ENCODE measurements at places on chromosomes 13 and 19.
A peak's percentile ranks its signal among the peaks of the same experiment; 100 is the strongest.

GRCh38 chr13:104766319-104766718 is 1700.1 kb upstream of the SLC10A2 start:
- H3K27ac ChIP-seq, result no peak overlapping the region
- H3K4me3 ChIP-seq, result no peak overlapping the region
- no peaks in the 10 kb centered on the region for H3K4me1 ChIP-seq
- H3K36me3 ChIP-seq, result no peaks in the 10 kb centered on the region
- DNase-seq, result no peak
- H3K27me3 ChIP-seq, result no peaks in the 10 kb centered on the region

DNA sequence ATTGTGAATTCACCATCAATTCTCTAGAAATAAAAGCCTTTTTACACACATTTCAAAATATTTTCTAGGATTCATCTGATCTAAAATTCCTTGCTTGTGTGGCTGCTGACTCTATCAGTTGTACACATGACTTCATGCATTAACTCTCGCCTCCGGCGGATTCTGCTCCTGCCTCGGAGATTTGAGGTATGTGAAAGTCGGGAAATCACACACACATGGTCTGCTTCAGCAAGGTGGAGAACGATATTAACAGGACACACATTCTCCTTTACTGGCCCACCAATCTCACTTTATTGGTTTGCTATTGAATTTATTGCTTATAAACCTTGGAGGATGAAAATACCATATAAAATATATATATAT is 855.7 kb downstream of the SLITRK5 start:
- H3K4me1 ChIP-seq, result no peaks in the 10 kb centered on the region
- no peak overlapping the region for H3K27ac ChIP-seq
- no peaks in the 10 kb centered on the region for H3K27me3 ChIP-seq

GRCh38 chr19:49594157-49594992 is 3.4 kb downstream of the PRR12 start:
- peak overlapping the region; percentile 3 for H3K27ac ChIP-seq
- DNase-seq, result no peak
- peaks cover 60% of the 10 kb centered on the region for H3K36me3 ChIP-seq
- H3K27me3 ChIP-seq, result no peaks in the 10 kb centered on the region
- peaks cover 33% of the 10 kb centered on the region for H3K4me1 ChIP-seq

GRCh38 chr13:50711131-50711815 is 132.2 kb downstream of the DLEU7 start:
- H3K4me1 ChIP-seq, result no peaks in the 10 kb centered on the region
- H3K4me3 ChIP-seq, result no peak overlapping the region
- no peak for DNase-seq

DNA sequence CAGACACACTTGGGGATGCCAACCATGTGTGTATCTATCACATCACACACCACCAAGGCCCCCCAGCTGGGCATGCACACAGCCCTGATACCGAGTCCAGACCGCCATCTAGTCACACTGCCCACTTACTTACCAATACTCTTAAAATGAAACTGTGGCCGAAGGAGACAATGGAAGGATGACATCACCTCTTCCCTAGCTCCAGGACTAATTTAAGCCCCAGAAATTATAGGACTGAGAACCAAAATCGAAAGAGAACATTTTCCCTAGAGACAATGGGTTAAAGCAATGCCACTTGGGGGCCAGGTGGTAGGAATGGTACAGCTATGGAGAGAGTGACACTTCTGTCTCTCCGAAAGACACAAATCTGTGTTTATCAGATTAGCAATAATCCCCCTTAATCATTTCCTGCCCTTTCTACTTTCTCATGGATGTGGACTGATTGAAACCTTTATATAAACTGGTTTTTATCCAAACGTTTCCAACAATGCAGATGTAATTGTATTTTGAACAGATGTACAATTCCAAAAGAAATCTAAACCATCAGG is 663 bp upstream of the GGACT start:
- DNase-seq, result no peak
- H3K27ac ChIP-seq, result no peak overlapping the region
- H3K4me3 ChIP-seq, result no peak overlapping the region
- peaks cover 5% of the 10 kb centered on the region for H3K4me1 ChIP-seq

GRCh38 chr13:109366525-109366924 is 419.9 kb downstream of the IRS2 start:
- no peak for DNase-seq
- no peaks in the 10 kb centered on the region for H3K36me3 ChIP-seq

- H3K4me3 ChIP-seq, result no peak overlapping the region
- no peak for DNase-seq
- peaks cover 5% of the 10 kb centered on the region for H3K4me1 ChIP-seq
Observed at GRCh38 chr19:13401388-13401787, 104.9 kb downstream of the CACNA1A start.

- H3K36me3 ChIP-seq, result peaks cover 17% of the 10 kb centered on the region
- H3K27me3 ChIP-seq, result peaks cover 99% of the 10 kb centered on the region
- H3K27ac ChIP-seq, result peak overlapping the region; percentile 92
Observed at GRCh38 chr13:99988529-99989275, 7.1 kb downstream of the ZIC2 start.

DNA sequence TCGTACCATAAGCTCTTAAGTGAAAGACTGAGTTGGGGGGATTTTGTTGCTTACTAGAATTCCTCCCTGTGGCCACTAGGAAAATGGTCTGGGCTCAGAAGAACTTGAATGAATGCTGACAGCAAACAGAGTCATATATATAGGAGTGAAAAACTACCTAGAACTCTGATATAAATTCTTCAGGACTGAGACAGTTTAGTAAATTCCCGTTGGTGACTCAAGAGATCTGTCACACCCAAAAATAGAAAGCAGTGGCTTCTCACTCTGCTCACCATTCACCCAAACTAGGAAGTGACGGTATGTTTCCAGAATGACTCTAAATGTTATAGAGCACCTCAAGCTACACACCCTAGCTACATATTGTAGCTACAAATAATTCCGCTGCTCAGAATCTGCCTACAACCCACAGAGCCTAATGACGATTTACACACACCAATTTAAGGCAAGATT is 116.2 kb downstream of the TBC1D4 start:
- no peak overlapping the region for H3K27ac ChIP-seq
- H3K4me1 ChIP-seq, result peaks cover 4% of the 10 kb centered on the region
- H3K27me3 ChIP-seq, result no peaks in the 10 kb centered on the region
- no peak overlapping the region for H3K4me3 ChIP-seq
- peaks cover 6% of the 10 kb centered on the region for H3K36me3 ChIP-seq

- peaks cover 47% of the 10 kb centered on the region for H3K27me3 ChIP-seq
- H3K36me3 ChIP-seq, result no peaks in the 10 kb centered on the region
- DNase-seq, result peak; percentile 71
Observed at GRCh38 chr13:50125554-50126262, 110.5 kb downstream of the KCNRG start.

- DNase-seq, result no peak
- H3K27me3 ChIP-seq, result no peaks in the 10 kb centered on the region
- H3K36me3 ChIP-seq, result no peaks in the 10 kb centered on the region
- H3K27ac ChIP-seq, result no peak overlapping the region
- no peak overlapping the region for H3K4me3 ChIP-seq
Observed at GRCh38 chr13:22039961-22040360, 369.1 kb downstream of the FGF9 start.

DNA sequence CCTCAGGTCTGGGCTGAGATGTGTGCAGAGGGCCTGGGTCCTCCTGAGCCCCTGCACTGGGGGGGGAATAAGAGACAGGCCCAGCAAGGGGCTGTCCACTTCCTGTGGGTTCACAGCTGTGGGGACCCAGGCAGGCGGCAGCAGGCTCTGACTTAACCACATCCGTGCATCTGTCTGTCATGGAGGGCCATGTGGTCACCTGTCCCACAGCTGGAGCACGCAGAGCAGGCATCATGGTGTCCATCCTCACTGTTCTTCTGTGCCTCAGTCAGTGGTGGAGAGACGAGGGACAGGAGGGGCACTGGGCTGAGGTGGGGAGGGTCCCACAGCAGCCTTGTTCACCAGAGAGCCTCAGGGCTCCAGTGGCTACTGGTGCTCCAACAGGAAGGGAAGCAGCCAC is 16.3 kb upstream of the KIR3DL3 start:
- no peaks in the 10 kb centered on the region for H3K4me1 ChIP-seq
- no peaks in the 10 kb centered on the region for H3K36me3 ChIP-seq
- no peak overlapping the region for H3K27ac ChIP-seq

Data from spinal cord (tissue), 10 donors.